ENCODE measurements at places on chromosomes 1 and 21.

DNA sequence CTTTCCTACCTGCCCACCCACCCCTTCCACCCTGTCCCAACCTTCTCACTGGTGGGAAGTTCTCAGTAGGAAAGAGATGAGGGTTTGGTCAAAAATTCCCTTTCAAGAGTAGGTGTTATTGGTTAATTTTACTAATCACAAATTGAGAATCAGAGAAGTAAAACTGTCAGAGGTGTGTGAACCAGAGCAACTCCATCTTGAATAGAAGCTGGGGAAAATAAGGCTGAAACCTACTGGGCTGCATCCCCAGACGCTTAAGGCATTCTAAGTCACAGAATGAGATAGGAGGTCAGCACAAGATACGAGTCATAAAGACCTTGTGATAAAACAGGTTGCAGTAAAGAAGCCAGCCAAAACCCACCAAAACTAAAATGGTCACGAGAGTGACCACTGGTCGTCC is 11.5 kb downstream of the PLA2G2D start:
- no peak for DNase-seq

- no peak for DNase-seq
Observed at GRCh38 chr1:244833734-244834542, 1.5 kb upstream of the COX20 start.

DNA sequence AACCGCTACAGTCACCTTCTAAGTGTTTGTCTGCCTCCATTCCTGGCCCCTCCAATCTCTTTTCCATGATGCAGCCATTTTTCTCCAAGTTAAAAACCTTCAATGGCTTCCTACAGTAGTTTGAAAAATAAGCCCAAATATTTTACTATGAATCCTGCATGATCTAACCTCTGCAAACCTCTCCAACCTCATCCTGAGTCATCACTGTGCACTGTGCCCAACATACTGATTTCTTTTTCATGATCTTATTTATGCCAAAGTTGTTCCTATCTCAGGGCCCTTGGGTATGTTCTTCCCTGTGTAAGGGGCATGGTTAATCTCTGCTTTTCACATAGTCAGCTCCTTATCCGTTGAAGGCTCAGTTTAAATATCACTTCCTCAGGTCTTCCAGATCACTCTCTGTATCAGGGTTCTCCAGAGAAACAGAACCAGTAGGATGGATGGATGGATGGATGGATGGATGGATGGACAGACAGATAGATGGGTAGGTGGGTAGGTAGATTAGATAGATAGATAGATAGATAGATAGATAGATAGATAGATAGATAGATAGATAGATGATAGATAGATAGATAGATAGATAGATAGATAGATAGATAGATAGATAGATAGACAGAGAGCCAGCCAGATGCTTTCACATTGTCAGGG is 18.1 kb upstream of the PTPN14 start:
- DNase-seq = no peak

GRCh38 chr21:36722370-36723368 is 23.8 kb downstream of the SIM2 start:
- DNase-seq = no peak

- no peak for DNase-seq
Observed at GRCh38 chr1:167826127-167826526, 87.8 kb downstream of the ADCY10 start.

- DNase-seq = no peak
Observed at GRCh38 chr1:184708084-184708676, 46.5 kb downstream of the EDEM3 start.

DNA sequence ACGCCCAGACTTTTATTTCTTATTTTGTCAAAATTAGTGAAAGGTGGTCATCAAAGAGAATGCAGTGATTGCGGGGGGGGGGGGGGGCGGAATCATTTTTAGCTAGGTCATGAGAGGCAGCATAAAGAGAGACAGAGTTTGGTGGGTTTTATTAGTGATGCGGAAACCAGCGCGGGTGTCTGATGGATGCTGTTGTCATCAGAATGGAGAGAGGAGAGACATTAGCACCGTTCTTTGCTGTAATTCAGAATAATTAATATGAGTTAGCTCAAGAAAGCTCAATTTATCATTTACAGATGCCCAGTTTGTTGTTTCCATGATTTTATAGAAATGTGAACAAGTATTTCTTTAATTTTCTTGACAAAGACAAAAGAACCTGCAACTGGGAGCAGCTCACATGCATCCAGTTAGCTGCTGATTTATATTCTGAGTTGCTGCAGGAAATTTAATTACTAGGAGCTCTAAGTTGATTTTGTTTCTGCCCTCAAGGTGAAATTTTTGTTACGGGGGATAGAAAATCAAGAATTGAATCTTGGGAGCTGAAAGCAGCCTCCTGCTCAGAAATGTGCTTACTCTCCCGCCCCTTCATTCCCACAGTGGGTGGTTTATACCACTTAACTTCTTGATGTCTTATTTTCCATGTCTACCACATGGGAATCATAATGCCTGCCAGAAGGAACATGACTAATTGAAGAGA is 133.4 kb upstream of the MAP1LC3C start:
- DNase-seq = no peak

DNA sequence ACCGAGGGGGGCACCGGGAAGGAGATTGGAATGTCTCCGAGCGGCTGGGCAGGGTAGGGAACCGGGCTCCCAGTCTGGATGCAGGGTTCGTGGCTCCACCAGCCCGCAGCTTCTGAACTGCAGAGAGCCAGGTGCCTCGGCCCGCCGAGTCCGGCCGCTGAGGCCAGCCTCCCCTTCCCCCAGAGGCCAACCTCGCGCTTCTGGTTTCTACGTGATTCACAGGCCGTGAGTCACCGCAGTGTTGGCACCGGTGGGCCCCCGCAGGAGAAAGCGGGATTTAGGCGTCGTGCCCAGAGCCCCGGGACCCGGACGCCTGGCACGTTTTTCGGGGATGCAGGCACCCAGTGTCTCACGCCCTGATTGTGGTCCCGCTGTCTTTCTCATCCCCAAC is 458 bp downstream of the CRABP2 start:
- DNase-seq = no peak

GRCh38 chr1:172350856-172351255 is 69.6 kb upstream of the C1orf105 start:
- DNase-seq = no peak

- DNase-seq = no peak
Observed at GRCh38 chr1:21269461-21270085, 20.7 kb downstream of the ECE1 start.

DNA sequence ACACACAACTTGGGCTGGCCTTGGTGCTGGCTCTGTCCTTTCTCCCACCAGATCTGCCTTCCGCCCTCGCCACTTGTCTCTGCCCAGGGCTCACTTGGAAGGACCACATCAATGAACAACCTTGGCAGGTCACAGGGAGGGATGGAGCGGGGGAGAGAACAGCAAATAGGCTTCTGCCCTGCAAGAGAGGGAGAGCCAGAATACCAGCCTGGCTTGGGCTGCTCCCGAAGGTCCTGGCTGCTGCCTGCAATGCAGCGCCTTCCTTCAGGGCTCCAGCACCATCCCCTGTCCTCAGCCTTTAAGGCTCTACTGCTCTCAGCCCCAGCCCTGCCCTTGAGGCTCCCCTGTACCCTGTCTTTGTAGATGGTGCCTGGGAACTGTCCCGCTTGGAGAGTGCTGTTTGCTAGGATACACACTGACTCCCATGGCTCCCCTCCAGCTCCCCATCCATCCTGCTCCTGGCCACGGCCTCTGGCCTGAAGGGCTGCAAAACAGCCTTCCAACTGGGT is 43.8 kb downstream of the HIVEP3 start:
- DNase-seq = no peak

DNA sequence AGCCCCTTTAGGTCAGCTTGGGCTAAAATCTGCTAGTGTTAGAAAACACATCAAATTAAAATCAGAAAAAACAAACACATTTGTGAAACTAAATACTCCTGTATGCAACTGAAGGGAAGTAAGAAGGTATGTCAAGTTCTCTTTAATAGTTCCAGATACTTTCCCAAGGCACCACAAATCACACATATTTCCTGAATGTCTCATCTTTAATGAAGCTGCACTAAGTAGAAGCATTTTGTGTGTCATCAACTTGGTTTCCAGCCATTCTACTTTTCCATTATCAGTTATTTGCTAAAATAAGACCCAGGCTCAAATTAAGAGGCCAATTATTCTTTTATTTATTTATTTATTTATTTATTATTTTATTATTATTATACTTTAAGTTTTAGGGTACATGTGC is 34.7 kb downstream of the CRB1 start:
- DNase-seq = no peak

- no peak for DNase-seq
Observed at GRCh38 chr21:18931237-18931636, 527.7 kb upstream of the TMPRSS15 start.

- no peak for DNase-seq
Observed at GRCh38 chr1:50358962-50359361, 64.3 kb downstream of the DMRTA2 start.

- DNase-seq = no peak
Observed at GRCh38 chr21:33109574-33110339, 39.8 kb downstream of the OLIG1 start.

GRCh38 chr1:193211539-193211938 is 25.1 kb upstream of the B3GALT2 start:
- DNase-seq = no peak

GRCh38 chr1:168291222-168291837 is 10.7 kb downstream of the TBX19 start:
- no peak for DNase-seq

DNA sequence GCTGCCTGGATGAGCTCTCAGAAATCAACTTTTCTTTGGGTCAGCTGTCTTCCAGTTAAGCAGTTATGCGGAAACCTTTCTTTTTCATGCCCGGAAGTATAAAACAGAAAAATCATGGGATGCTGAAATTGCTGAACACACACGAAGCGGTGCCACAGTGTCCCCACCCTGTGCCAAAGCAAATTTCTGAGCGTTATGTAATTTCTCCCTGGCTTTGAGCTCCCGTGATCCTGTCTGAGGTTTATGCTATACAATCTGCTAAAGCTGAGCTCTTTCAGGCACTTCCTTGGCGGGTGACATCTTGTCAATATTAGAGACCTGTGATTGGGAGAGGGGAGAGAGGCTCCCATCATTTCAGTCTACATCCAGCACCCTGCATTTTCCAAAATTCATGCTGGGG is 201.7 kb downstream of the ROR1 start:
- DNase-seq = no peak

DNA sequence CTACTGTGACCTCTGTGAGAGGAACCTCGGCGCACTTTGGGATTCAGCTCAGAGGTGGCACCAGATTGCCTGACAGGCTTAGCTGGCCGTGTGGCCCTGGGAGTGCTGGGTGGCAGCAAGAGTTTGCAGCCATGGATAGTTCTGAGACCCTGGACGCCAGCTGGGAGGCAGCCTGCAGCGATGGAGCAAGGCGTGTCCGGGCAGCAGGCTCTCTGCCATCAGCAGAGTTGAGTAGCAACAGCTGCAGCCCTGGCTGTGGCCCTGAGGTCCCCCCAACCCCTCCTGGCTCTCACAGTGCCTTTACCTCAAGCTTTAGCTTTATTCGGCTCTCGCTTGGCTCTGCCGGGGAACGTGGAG is 67.5 kb downstream of the DISC1 start:
- DNase-seq = no peak

GRCh38 chr1:206663832-206664652 is 20.7 kb upstream of the MAPKAPK2 start:
- DNase-seq = no peak

DNA sequence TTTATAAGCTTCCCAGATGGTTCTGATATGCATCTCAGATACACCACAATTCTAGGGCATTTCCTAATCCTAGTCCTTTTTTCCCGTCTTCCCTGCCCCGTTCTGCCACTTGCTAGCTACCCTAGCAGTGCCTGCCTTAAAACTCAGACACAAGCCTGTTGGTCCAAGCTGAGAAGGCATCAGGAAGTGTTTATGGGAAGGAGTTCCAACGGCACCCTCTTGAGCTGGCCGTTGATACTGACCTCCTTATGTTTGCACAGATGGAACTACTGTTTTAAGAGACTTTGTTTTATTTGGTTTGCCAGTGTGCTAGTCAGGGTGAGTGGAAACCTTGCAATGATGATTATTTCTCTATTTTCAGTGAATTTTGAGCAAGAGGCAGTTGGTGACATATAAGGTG is 67.2 kb downstream of the UCK2 start:
- DNase-seq = no peak

GRCh38 chr1:90671251-90671650 is 45.9 kb downstream of the BARHL2 start:
- DNase-seq = no peak

GRCh38 chr1:46461809-46462448 is 27.7 kb upstream of the DMBX1 start:
- no peak for DNase-seq

DNA sequence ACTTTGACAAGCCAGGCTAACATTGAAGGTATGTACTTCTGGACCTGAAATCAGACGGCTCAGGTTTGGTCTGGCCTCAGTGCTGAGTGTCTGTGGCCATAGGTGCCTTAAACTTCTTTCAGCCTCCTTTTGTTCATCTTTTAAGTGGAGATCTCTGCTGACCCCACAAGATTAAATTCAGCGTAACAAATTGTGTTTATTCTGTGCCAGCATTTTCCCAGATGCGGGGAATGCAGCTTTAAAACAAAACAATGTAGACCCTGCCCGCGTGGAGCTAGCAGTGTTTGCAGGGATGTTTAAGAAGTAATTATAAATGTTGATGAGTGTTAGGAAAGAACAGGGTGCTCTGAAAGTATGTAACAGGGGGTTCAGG is 923 bp downstream of the CAP1 start:
- no peak for DNase-seq

DNA sequence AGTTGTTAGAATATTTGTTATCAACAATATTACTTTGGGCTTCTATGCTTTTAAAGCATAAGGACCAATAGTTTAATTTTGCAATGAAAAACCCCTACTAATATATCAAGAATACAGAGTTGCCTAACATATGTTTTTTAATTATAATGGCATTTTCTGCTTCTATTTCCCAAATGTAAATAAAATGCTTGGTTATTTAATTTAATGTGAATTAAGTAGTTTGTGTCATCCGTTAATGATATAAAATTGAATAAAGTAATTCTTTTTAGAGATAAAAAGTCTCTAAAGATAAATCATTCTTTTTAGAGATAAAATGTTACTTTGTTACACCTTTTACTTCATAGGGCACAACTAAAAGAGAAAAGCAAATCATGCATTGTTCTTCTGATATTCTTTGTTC is 583.7 kb upstream of the ADGRL2 start:
- no peak for DNase-seq

- DNase-seq = peak; percentile 67
Observed at GRCh38 chr1:192609110-192610079, 26.6 kb upstream of the RGS13 start.

- DNase-seq = no peak
Observed at GRCh38 chr1:9767964-9768668, 55.6 kb downstream of the CLSTN1 start.

GRCh38 chr1:177170756-177171535 is at the start of gene BRINP2:
Gene BRINP2, plus strand, starts transcription at chr1:177170958. Its CDS starts 58,919 bp downstream, at chr1:177229877.
- DNase-seq = no peak

GRCh38 chr21:38850277-38850951 is 44.7 kb downstream of the ETS2 start:
- DNase-seq = no peak

- DNase-seq = no peak
Observed at GRCh38 chr1:211511947-211512346, 20.0 kb upstream of the RD3 start.

DNA sequence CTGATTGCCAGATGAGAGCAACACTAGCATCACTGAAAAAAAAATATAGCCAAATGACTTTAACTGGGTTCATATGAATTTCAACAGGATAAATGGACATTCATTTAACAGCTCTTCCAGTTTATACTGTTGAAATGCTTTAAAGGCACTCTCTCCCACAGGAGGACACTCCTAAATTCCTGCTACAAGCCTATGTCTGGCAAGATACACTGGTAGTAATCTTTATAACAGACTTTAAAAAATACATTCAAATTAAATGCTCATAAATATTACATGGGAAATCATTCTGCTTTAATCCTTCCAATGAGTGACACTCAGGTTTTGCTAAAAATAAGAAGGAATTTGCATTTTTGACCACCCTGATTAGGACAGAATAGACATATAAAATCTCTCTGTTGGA is 526.7 kb upstream of the ADAMTS5 start:
- DNase-seq = no peak
